Stimulated activated CD4-positive, alpha-beta T cell treated with anti-CD3 and anti-CD28 coated beads, Interleukin-1b, Interleukin-23, amount 100 ng/mL, for 1 hour (primary cell): ENCODE measurements at places on chromosomes 12 and 14.

- DNase-seq: no peak
Observed at GRCh38 chr12:105240228-105240627, 4.3 kb upstream of the APPL2 start.

- DNase-seq: no peak
Observed at GRCh38 chr14:105881021-105881930, 354.9 kb downstream of the TMEM121 start.

DNA sequence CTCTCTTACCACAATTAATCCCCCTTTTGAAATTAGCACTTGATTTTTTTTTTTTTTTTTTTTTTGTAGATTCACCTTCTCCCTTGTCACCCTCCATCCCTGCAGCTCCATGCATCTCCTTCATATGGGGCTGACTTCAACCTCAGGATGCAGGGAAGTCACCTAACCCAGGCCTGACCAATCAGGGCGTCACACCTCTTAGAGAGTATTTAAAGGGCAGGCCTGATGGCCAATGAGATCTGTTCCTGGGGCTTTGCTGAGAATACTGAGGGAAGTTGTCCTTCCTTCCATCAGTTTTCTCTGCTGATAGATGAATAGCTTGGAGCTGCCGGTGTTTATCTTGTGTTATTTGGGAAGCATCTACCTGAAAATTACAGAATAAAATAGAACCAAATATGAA lies 1104.7 kb upstream of the TMEM132C start:
- DNase-seq: no peak

DNA sequence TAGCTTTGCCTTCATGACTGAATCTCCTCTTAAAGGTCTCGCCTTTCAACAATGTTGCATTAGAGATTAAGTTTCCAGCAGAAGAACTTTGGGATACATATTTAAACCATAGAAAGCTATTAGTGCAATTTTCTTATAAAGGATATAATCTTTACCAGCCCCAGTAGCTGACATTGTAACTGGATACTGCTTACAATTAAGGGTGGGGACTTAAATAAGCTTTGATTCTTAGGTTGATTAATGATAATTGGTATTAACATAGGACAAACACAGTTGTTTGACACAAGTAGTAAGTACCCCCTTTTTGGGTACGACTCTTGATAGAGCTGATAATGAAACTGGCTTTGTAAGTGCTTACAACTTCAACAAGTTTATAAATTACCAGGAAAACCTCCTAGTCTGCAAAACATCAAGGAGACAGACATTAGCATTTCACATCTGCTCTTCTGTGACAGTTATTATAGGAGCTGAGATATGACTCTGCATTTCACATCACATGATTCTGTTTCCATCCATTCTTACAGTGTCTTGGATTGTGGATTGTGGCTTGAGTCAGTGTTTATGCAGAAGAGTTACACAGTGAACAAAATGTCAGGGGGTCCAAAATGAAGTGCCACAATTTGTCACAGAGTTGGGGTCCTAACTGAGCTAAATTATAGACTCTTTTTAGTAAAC lies 249.1 kb upstream of the E2F7 start:
- no peak for DNase-seq

DNA sequence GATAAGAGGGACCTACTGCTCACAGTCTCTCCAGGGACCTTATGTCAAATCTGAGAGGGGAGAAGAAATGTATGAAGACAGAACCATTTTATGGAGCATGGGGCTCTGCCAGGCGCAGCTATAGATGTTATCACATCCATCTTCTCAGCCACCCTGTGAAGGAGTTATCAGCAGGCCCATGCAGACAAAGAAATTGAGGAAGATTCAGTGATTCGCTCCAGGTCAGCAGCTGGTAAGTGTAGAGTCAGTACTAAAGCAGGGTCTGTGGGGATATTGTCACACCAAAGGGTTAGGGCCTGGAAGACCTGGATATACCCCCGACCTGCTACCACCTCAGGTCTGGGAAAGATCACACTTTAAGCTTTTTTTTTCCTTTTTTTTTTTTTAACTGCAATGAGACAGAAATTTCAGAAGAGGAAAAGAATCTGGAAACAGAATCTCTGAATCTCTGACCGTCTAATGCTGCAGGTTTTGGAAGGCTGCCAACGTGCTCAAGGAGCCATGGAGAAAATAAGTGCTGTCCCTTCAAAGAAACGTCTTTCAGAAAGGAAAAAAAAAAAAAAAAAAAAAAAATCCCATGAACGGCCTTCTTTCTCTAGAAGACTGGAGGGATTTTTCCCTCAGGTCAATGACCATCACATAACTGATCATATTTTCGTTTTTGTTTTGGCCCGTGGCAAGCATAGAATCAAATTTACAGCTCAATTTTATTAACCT lies 73.3 kb upstream of the PLEKHG7 start:
- no peak for DNase-seq

- DNase-seq: no peak
Observed at GRCh38 chr12:121444842-121445202, 44.9 kb downstream of the RNF34 start.

DNA sequence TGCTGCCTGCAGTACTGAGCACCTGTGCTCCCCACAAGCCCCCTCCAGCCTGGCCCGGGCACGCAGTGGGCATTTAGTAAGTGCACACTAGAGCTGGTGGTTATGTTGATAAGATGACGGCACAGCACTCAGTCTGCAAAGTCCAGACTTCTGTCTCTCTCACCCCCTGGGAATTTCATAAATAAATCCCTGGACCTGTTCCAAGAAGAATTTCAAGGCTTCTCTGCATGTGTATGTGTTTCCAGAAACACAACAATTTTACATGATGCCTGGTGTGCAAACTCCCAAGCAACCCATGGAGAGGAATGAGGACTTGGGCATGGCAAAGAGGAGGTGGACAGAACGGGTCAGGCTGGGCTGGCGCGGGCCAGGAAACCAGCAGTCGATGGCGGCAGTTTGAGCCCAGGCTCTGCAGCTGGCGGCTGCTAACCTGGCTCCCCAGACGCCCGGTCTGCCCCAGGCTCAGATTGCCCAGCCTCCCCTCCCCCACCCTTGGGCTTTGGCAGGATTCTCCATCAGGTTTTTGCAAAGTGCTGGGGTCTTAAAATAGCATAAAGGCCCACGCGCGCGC lies 10.4 kb upstream of the ACVR1B start:
- no peak for DNase-seq

DNA sequence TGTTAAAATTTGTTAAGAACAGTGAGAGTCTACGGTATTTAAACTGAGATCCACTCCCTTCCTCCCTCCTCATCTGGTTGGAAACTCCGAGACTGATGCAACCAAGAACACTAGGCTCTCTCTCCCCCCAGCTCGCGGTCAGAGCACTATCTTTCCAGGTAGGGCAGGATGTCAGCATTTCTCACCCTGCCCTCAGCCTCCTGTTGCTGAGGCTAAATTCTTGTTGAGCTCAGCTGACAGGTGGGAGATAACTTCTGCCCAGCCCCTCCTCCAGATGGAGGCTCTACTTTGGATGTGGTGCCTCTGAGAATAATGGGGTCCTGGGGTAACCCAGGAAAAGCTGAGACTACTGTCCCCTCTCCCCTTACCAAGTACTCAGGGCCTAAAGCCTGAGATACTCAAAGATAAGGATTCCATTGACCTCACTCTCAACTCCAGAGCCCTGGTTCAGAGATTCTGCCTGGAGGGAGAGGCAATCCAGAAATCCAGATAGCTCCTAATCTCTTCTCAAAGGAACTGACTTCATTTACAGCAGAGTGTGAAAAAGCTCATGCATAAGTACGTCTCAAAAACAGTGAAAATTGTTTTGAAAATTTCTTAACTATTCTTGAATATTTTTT lies 110.1 kb downstream of the EML5 start:
- no peak for DNase-seq

- DNase-seq: no peak
Observed at GRCh38 chr14:106309423-106309822, 783.0 kb downstream of the TMEM121 start.
